CD4-positive, alpha-beta T cell treated with Interferon gamma for 1 hour (primary cell): ENCODE measurements at places on chromosomes 11 and 22.

- no peak for DNase-seq
Measured at GRCh38 chr22:29742326-29742725, 22.5 kb downstream of the CABP7 start.

- DNase-seq, result peak; percentile 76
Measured at GRCh38 chr11:64340671-64341335, 799 bp downstream of the CCDC88B start.

DNA sequence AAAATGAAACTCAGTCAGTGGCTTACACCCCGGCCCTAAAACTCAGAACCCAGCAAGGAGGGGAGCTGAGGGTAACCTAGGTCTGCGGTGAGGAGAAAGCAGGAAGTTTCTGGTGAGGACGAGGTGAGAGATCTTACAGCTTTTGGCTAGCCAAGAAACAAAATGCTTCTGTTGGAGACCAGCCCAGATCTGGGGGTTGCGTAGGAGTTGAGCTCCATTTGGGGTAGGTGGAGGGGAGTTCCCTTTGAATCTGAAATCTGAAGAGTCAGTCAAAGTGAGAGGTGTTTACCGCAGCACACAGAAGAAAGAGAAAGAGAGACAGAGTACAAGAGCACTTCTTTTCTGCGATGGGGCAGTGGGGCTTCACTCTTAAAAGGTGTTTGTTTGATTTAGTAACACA, 29.6 kb downstream of the EHF start:
- DNase-seq, result peak; percentile 65

DNA sequence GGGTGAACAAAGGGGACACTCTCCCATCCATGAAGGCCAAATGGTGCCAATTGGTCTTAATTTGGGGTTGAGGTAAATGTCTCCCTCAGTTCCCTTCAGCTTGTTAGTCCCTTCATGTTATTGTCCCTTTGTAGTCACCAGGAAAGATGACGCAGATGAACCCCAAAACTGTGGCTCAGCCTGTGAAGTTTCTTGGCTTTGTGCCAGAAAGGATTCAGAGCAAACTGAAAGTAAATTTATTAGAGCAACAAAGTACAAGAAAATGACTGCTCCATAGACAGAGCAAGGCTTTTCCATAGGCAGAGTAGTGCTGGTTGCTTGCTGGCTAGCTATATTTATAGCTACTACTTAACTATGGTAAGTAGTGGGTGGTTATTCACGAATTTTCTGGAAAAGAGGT, 16.7 kb downstream of the OR4C3 start:
- no peak for DNase-seq

DNA sequence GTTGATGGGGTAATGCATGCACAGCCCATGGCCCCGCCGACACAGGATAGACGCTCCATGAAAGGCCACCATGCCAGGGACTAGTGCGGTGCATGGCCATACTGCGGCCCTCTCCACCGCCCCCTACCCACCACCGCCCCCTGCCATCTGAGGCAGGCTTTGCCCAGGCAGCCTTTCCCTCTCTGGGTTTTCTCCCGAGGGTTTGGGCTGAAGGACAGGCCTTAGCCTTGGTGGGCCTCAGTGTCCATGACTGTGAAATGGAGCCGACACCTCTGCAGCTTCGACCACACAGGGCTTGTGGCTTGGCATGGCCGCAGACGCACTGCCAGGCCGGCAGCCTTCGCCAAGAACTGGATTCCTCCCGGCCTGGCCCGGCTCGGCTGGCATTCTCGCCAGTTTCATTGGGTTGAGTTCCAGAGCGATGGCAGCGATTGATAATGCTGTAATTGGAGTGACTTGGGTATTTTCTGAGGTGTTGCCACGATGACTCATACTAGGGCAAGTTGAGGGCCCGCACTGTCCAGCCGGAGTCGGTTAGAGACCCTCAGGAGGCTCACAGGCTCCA, 111.3 kb downstream of the WNT7B start:
- no peak for DNase-seq

DNA sequence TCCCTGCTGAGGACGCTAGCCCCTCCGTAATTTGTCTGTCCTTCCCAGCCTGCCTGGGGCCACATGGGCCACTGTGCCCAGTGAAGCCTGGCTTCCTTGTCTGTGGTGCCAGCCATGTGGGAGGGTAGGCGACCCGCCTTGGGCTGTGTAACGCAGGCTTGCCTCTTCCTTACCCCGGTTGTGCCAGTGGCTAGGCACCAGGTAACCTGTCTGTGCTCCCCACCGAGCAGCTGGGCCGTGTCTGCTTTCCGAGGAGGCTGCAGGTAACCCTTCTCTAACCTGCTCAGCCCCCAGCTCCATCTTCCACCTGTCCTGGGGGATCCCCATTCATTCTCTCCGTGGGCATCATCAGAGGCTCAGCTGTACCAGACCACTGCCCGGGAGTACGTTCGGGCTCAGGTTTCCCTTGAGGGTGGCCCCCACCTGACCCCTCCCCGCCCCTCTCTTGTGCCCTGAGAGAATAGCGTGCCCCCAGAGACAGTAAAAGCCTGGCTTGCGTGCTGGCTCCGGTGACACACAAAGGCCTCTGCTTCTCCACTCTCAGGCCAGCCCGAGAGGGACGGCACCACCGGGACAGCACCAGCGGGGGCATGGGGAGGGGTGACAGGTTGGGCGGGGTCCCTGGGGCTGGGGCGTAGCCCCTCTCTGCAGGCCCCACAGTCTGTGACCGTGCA, 79.1 kb downstream of the CDKN1C start:
- DNase-seq, result no peak

GRCh38 chr22:30481711-30482110, 9.9 kb upstream of the SEC14L3 start:
- no peak for DNase-seq

- DNase-seq, result no peak
Measured at GRCh38 chr11:121236115-121237001, 56.2 kb upstream of the SC5D start.

DNA sequence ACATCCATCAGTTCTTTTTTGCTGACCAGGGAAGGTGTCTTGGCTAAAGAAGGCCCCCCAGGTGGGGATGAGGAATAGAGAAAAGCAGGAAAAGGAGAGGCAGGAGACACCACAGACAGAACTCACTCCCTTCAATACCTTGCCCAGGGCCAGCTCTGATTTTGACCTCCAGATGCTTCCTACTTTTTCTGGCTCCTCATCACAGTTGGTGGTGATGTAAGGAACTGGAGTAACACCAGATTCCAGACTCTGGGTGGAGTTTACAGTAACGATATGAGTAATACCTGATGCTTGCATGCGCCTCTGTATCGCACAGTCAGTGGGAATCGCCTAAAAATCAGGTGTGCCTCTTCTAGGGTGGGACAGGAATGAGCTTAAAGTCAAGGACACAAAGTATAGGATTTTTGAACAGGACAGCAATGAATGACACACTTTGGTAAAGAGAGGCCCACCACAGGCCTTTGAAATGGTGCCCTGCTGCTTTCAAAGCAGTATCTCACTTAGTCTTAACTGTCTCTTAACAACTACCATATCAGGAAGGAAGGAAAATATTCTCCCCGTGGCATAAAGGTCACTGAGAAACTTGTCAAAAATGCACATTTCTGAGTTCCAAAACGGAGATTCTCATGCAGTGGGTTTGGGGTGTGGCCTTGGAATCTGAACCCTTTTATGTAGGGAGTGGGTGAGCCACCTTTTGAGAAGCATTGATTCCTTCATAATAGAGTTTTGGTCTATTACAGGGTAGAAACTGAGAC, 140.8 kb downstream of the SNX19 start:
- DNase-seq, result no peak

GRCh38 chr22:41578114-41578513, 11.5 kb downstream of the PMM1 start:
- no peak for DNase-seq

DNA sequence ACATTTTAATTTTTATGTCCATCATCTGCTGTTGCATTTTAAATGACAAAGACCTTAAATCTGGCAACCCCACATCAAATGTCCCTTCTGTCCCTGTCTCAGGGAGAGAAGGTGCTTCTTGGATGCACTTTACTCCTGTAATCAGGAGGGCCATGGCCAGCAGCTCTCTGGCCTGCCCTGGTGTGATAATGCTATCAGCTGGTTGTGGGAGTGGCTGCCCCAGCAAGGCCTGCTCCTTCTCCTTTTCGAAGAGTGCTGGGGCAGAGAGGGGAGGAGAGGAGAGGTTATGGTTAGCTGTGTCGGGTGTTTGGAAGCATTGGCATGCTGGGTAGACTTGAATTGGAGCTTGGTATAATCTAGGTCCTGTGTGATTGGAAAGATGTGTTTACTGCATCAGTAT, 12.8 kb downstream of the TNRC6B start:
- DNase-seq, result no peak

DNA sequence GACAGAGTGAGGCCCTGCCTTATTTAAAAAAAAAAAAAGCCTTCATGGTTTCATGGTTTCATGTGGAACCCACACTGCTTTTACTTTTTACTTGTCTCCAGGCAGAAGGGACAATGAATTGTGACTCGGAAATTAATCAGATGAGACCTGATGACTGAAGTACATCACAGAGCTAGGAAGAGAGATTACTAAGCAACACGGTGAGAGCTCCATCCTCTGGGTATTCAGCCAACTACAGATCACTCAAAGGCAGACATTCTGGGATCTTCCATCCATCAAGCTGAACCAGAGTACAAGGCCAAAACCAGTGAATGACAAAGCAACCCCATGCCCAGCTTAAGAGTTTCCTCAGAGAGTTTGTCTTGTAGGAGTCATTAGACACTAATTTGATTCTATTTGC, 433.2 kb downstream of the SOX6 start:
- DNase-seq, result no peak

GRCh38 chr22:38900677-38901076, 28.7 kb upstream of the CBX6 start:
- DNase-seq, result no peak

- no peak for DNase-seq
Measured at GRCh38 chr22:24112188-24112587, 69.1 kb upstream of the SUSD2 start.

DNA sequence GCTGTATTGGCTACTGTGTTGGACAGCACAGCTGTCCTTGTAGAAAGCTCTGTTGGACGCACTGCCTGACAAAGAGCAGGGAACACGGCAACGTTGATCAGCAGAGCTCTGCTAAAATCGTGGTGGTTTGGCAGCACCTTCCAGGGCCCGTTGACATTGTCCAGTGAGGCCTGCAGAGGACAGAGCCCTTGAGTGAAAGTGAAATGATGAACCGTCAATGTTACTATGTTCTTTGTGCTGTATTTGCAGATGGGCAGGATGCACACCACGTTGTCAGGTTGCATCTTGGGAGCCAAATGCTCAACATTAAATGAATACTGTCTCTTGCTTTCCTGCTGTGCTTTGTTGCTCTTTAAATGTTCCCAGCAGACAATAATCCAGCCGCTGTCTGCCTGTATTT, 69.7 kb downstream of the NELL1 start:
- no peak for DNase-seq

DNA sequence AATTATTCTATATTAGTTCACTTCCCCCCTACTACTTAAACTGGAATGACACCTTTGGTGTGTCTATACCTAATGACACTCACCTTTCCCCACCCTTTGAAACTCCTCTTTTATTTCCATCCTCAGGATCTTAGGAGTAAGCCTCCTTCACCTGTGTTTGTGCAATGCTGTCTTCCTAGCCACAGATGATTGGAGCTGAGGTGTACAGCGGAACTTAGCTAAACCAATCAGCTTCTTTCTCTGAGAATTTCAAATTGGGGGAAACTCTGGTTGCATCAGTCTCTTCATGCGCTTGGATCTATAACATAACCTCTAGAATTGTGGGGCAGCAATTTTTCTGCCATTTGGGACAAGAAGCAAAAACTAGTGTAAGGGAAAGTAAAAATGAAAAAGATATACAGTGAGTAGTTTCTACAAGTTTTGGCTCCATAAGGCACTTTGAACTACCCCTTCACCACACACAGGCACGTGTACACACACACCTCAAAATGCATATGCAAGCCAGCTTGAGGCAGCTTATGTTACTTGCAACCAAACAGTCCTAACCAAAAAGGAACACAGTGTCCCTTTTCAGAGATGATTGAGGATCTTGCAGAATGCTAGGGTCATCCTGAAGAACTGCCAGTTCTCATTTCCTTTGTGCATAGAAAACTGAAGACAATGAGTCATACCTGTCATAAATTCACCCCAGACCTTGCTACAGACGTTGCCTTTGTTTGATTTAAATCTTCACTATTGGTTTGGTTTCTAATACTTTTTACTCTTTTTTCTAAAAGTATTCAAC, 36.0 kb upstream of the LDLRAD3 start:
- no peak for DNase-seq

GRCh38 chr11:122721964-122722266, 66.4 kb downstream of the UBASH3B start:
- no peak for DNase-seq

- DNase-seq, result no peak
Measured at GRCh38 chr22:48520884-48521588, 1306.6 kb downstream of the BRD1 start.

DNA sequence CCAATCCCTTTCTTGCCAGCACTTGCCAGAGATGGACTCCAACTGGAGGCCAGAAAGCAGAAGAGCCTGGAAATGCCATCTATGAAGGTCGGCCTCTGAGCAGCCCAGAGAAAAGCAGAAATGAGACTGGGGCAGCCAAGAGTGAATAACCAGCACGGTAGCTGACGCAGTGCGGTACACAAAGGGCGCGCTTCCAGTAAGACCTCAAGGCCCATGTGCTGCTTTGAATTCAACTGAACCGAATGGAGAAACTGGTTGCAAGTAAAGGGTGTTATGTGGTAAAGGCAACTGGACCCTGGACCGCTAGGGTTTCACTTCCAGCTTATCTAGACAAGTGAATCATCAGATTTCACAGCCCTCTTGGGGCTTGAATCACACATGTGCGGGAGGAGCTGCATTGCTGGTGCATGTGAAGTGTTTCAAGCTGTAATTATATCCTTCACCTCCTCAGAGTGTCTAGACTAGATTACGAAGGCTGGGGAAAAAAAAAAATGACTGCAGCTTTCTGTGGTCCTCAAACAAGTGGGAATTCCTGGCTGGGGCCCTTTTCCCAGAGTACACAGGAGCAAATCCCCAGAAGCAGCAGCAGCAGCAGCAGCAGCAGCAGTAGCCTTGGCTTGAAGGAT, 128.9 kb downstream of the CCDC34 start:
- DNase-seq, result peak; percentile 5

GRCh38 chr22:36143066-36143815, 17.3 kb downstream of the APOL3 start:
- no peak for DNase-seq

DNA sequence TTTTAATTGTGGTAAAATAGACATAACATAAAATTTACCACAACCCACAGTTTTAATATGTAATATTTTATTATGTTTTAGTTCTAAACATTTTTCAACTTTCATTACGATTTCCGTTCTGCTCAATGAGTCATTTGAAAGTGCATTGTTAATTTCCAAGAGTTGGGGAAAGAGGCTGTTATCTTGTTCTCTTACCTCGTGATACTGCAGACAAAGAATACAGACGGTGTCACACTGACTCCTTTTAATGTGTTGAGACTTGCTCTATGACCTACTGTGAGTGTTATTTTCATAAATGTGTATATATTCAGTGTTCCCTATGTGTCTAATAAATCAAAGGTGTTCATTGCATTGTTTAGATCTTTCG, 10.8 kb upstream of the RAC2 start:
- no peak for DNase-seq

DNA sequence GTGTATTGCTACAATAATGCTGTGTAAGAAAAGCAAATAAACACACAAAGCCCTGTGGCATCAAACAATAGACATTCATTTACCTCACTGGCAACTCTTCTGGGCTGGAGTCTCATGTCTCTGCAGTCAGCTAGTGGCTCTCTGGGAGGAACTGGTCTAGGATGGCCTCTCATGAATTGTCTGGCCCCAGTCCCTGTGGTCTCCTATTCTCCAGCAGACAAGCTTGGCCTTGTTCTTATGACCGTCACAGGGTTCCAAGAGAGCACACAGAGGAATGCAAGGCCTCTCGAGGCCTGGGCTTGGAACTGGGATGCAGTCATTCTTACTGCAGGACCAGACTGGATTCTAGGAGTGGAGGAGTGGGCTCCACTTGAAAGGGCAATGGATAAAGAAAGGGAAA, 141.2 kb upstream of the NTM start:
- no peak for DNase-seq
